C1 segment of cervical spinal cord (tissue), 14 donors: ENCODE measurements at places on chromosomes 4 and X.

GRCh38 chrX:50644496-50644895 lies 169.5 kb downstream of the SHROOM4 start:
- DNase-seq, result no peak

DNA sequence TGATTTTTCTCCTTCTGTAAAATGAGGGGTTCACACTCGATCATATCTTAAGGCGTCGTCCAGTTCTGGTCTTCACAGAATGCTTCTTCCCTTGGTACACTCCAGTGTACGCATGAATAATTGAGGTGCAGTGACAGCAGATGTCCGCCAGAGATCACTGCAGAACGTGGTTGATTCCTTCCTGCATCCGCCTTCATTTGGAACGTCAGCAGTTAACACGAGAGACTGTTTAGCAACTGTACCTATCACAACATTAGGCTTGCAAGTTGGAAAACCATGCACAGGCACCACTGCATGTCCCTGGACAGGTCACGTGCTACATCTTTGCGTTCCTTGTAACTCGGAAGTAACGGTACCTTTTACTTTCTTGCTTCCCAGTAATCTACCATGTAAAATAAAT lies 66.0 kb upstream of the GEMIN8 start:
- DNase-seq, result no peak

GRCh38 chrX:68934922-68935321 lies 106.1 kb downstream of the EFNB1 start:
- DNase-seq, result no peak

- no peak for DNase-seq
Observed at GRCh38 chr4:102317459-102317858, 27.8 kb downstream of the SLC39A8 start.

- no peak for DNase-seq
Observed at GRCh38 chr4:7714738-7715137, 224.9 kb downstream of the AFAP1 start.

DNA sequence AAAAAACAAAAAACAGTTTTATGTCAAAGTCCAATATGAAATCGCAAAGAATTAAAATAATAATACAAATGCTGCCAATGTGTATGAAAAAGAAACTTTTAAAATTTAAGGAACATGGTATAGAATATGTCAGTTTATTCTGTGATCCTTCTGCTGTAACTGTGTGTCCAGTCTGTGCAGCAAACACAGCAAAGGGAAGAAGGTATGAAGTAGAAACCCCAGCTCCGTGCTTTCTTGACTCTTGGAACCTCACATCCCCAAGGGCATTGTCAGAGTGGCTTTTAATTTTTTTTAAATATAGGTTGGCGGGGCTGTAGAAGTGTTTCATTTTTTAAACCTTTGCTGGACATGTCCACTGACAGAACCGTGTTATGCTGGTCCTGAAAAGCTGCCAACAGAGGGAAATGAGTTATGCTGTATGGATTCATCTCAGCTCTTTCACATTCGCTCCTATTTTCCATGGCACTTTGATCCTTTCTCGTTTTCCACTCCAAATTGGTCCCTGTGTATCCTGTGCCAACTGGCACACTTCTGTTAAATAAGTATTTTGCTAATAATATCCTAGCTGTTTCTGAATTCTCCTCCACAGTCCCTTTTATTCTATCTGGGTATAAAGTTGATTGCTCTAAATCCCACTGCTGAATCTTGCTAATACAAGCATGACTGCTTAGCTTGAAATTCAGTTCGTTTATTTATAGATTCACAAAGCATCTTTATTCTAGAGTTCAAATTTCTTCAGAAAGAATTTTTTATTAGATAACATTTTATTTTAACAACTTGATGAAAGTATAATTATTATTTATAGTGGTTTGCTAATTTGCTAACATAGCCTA lies 127.0 kb upstream of the DDIT4L start:
- DNase-seq, result no peak

DNA sequence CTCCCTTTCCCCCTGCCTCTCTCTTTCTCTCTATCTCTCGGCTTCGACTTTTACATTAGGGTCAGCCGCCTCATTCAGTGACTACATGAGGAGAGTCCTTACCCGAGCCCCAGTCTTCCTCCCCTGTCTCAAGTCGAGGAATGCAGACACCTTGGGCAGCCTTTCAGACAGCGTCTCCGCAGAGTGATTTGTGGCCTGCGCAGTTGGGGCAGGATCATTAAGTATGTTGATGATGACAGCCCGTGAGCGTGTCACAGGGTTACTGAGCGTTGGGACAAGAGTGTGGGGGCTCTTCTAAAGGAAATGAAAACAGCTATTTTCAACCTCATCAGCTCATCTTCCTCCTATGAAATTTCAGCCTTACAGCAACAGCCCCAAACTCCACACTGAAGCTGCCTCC lies 312.1 kb upstream of the GATB start:
- DNase-seq, result no peak

- DNase-seq, result peak; percentile 1
Observed at GRCh38 chrX:47831788-47832187, 4.9 kb upstream of the ZNF81 start.

DNA sequence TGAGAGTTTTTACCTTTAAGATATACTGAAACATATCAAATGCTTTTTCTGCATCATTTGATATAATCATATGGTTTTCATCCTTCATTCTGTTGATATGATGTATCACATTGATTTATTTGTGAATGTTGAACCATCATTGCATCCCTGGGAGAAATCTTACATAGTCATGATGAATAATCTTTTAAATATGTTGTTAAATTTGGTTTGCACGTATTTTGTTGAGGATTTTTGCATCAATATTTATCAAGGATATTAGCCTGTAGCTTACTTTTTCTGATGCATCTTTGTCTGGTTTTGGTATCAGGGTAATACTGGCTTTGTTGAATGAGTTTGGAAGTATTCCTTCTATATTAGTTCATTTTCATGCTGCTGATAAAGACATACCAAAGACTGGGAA lies 541.4 kb downstream of the TLL1 start:
- no peak for DNase-seq

DNA sequence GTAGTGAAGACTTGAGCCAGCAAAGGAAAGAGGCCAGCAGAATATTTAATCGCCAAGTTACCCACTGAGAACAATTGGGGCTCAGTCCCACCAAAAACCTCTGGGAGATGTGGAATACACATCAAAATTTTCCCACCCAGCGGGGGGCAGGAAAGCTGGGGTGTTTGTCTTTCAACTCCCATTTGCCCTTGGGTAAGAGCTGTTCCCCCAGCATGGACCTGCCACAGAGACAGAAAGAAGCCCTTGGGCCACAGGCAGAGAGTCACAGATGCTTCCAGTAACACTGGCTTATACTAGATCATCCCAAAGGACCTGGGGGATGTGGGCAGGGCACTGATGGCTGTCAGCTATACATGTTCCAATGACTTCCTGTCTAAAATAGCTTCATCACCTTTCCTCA lies 18.9 kb upstream of the FBXW7 start:
- DNase-seq, result no peak

DNA sequence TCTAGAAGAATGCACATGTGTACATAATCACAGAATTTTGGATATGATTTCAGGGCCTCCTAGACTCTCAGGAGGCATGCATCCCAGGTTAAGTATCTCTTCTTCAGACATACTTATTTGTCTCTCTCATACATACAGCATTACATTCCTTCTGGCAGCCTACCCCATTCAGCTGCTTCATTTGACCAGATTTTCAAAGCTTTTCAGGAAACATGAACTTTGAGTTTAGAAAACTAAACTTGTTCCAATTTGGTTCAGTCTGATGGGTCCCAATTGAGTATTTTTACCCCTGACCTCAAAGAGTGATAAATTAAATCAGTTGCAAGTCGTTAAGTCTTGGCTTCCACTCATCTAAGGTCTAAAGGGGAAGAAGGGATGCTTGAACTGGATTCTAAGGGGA lies 330.9 kb downstream of the ARHGAP24 start:
- DNase-seq, result no peak

GRCh38 chr4:149549911-149550310 lies 265.7 kb downstream of the IQCM start:
- no peak for DNase-seq

GRCh38 chrX:40581336-40581920 lies 658 bp downstream of the ATP6AP2 start:
- no peak for DNase-seq

GRCh38 chrX:150702966-150703694 lies 9.9 kb downstream of the MTMR1 start:
- no peak for DNase-seq

DNA sequence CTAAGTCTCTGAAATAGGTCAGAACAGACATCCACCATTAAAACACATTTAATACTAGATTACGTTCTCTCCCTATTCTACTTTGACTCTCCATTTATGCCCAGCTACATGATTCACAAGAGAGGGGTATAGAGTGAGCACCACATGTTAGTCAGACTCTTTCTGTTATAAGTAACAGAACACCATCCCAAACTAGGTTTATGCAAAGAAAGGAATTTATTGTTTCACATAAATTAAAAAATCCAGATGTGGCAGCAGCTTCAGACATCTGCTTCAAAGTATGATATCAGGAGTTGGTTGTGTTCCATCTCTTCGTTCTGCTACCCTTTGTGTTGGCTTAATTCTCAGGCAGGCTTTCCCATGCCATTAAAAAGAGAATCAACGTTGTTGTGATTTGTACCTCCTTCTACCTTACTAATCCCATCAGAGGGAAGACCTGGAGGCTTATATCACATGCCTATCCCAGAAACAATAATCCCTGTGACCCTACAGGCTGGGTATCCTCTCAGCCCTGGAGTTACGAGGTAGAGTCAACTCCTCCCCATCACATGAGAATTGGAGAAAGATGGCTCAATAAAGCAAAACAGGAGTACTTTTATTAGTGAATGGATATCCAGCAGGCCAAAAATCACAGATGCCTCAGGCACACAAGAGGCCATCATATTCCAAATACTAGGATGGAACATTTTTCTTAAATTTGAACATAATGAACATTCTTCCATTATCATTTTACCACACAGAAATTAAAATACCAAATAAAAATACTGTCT lies 163.2 kb downstream of the SLC7A11 start:
- no peak for DNase-seq

DNA sequence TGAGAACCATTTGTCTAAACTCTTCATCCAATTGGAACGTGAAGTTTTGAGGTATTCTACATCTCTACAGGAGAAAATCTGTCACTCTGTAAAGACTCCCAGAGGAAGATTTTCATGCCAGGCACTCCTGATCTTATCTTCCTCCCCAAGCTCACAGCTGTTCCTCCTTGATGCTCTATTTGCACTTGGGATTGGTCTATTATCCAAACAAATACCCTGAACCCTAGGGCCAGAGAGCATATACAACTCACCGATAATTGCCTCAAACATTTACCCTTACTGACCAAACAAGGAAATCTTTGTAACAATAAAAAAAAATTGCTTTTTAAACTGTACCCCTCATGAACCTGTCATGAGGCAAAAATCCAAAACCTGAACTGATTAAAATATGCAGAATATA lies 372.7 kb downstream of the SH2D1A start:
- DNase-seq, result no peak

- DNase-seq, result peak; percentile 24
Observed at GRCh38 chr4:187235456-187236170, 512.0 kb upstream of the FAT1 start.

DNA sequence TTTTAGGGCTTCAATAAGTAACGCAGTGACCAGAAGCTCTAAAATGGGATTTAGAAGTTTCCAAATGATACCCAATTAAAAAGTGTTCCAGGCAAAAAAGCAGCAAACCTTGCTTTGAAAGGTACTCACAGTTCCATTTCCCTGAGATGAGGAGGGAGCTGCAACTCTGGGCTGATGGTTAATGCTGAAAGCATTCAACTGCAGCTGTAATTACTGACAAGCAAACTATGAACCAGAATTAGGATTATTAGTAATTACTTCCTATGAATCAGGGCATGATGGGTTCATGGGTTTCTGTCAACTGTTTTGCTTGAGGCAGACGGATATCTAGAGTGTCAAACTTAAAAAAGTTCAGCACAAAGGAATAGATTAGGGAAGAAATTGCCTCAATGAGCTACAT lies 357.4 kb downstream of the STIM2 start:
- no peak for DNase-seq

DNA sequence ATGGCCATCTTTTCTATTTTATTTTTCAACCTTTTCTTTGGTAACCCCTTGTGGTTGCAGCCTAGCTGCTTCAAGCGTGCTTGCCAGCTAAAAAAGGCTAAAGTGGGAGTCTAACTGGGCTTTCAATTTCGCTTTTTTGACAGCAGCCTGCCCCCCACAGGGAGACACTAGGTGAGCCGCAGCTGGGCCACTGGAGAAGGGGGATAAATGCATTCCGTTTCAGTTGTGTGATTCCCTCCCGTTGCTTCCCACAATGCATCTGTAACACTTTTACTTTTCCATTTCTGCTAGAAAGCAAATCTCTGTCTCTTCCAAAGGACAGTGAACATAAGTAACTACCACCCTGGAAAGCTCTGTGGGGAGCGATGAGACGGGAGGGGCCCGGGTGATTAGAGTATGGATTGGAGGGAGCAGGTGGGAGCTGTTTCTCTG lies 86.3 kb upstream of the RAPGEF2 start:
- DNase-seq, result no peak

DNA sequence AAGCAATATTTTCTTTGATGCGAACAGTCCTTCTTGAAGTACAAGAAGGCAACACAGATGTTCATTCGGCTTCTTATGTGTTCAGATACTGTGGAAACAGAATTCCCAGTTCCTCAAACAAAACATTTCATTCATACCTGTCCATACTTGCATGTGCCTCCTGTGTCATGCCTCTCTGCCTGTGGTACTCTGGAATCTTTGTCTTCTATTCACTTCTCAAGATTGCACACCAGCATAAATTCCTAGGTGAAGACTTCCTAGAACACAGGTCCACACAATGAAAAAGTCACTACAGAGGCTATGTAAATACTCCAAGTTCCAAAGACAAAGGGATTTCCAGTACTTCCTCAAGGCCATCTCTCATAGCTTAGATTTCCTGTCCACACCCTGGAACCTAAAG lies 367.2 kb downstream of the AFF2 start:
- DNase-seq, result no peak

GRCh38 chrX:120795301-120795700 lies 80.4 kb downstream of the CT47B1 start:
- no peak for DNase-seq

DNA sequence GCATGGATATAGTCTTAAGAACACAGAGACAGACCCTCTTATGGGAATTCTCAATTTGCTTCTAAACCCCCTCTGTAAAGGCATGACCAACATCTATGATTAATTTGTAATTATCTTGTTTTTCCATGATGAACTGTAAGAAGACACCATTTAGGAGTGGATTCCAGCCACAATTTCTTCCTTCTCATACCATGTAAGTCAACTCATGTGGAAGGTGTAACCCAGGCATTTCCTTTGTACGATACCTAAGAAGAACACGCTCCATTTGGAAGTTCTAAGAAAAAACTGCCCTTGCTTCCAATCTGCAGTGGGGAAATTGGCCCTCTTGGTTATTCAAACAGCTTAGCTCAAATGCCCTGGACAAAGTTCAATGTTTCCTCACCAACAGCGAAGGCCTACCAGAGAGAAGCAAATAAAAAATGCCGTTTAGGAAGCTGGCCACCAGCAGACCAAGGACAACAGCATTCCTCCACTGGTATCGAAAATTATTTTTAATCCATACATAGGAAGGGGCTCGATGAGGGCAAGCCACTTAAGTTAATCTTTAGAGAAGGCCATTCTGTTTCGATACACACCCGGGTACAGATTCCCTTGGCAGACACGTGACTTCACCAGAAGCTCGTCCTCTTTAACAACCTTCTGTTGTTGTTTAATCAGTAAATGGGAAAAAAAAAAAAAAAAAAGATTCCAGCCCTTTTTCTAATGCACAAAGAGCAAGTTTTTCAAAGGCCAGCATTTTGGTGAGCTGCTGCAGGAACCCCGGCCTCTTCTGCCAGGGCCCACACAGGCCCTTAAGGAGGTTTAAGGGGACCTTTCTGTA lies 2.6 kb downstream of the DHRSX start:
- DNase-seq, result no peak
